ENCODE measurements at places on chromosomes 12 and 14.

- no peak for DNase-seq
These were observed 45.2 kb downstream of the GRIP1 start for GRCh38 chr12:66633676-66634075.

DNA sequence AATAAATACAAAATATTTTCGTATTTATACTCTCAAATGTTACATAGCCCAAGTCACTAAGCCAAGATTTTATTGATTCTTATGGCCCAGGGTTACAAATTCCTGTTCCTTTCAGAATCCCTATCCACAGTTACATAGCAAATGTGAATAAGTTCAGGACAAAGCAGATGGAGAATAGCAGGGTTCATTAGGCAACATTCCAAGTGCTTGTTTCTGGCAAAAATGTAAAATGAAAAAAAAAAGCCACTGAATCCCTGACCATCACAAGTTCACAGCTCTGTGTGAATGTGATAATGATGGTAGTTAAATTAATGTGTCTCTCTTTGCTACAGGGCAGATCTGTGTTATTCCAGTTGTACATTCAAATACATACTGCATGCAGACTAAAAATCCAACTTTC, 74.6 kb downstream of the KCNC2 start:
- no peak for DNase-seq

- DNase-seq: no peak
These were observed 88.2 kb downstream of the TSPAN9 start for GRCh38 chr12:3165078-3165980.

- no peak for DNase-seq
These were observed 1.9 kb upstream of the TBX3 start for GRCh38 chr12:114685869-114686268.

GRCh38 chr14:95052016-95052585, 105.2 kb downstream of the DICER1 start:
- DNase-seq: no peak

DNA sequence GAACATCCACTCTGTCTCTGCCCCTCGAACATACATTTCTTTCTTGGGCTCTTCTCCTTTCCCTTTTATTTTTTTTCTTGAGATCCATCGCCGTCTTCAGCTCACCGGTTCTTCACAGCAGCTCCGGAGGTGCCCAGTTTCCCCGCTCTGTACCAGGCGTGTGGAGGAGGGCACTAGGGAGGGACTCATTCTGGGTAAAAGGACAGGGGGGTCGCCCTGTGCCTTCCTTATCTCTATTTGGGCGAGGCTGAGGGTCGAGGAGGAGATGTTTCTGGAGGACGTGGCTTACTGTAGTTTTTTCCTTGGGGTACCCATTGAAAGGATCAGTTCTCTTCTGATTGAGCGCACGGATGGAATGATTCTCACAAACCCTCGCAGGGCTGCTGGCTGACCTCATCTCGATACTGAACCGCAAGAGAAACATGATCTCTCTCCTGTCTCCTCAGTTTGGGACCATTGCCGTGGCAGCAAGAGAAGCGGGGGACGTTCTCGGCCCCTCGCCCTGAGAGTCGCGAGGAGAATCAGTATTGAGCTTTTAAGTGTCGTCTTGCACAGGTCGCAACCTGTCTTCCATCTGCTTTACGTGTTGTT, 386 bp downstream of the LIN52 start:
- no peak for DNase-seq

DNA sequence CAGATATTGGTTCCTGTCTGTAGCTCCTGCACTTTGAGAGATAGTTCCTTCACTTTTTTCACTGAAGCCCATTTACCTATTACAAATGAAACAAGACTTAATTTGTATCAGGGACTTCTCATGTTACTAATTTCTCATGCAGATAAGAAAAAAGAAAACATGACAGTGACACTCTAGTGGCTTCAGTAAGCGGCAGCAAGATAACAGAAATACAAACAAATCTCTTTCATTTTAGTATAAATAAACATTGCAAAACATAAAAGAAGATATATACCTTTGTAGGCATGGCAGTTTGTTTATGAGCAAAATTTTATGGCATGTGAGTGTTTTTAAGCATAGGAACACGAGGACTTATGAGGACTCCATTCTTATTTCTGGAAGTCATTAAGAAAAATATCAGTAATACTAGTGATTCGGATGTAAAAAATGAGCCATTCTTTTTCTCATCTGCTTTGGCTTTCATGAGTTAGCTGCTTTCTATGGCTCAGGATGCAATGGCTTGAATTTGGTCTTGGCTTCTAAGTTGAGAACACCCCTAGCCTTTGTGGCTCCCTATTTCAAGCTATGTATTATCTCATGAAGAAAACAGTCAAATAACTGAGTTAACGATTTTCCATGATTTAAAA, 310.1 kb upstream of the RGS6 start:
- DNase-seq: no peak

DNA sequence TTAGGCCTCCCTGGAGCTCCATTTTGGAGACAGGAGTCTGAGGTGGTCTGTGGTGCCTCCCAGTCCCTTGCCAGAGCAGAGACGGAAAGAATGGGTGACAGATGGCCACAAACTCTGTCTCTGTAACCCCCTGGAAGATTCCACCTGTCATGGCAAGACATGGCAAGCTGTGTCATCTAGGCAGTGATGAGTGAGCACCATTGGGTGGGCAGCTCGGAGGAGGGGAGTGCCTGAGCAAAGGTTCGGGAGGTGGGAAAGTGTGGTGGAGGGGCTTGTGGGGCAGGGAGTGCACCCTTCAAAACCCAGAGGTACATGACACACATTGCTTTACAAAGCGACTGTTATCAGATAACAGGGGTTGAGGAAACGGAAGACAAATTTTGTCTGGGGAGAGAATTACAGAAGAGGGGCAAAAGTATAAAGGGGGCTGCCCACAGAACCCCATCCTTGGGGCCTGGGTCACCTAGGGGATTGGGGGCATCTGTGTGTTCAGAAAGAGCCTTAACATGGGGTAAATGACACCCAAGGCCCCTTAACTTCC, 3.5 kb downstream of the RIN3 start:
- no peak for DNase-seq

DNA sequence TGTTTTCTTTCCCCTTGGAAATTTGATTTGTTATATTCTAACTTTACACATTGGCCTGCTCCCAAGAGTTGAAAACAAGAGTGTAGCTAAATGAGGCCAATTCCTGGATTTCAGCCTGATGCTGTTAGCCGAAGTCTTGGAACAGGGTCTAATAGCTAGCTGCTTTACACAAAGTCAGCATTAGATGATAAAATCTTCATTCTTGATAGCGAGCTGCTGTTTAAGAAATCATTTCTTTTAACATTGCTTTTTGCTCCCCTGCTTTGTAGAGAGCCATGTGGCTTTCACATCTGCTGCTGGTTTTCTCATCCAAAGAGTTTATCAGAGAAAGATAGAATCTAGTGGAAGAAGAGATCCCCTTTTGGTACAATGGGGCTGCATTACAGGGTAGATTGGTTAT, 22.3 kb downstream of the FBXW8 start:
- DNase-seq: no peak

DNA sequence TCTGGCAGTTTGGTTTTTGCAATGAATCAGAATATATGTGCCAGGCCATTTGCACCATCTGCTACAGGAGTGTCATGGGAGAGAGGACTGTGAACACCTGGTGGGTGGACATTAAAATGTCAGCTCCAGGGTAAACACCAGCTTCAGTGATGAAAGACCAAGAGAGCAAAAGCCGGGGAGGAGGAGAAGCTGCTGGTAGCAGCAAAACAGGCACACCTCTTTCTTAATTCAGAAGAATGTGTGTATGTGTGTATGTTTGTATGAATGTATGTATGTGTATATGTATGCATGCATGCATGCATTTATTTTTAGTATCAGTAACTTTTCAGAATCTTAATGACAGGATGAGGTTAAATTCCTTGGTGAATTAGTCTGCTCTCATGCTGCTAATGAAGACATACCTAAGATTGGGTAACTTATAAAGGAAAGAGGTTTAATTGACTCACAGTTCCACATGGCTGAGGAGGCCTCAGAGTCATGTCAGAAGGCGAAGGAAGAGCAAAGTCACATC, 357.4 kb upstream of the PRICKLE1 start:
- no peak for DNase-seq

GRCh38 chr12:91511795-91512420, 329.3 kb upstream of the DCN start:
- no peak for DNase-seq

Data from HFF-Myc (cell line).